ENCODE measurements at places on chromosomes 2 and 18.

GRCh38 chr2:72214429-72215143 lies 66.9 kb upstream of the CYP26B1 start:
- no peak for DNase-seq

DNA sequence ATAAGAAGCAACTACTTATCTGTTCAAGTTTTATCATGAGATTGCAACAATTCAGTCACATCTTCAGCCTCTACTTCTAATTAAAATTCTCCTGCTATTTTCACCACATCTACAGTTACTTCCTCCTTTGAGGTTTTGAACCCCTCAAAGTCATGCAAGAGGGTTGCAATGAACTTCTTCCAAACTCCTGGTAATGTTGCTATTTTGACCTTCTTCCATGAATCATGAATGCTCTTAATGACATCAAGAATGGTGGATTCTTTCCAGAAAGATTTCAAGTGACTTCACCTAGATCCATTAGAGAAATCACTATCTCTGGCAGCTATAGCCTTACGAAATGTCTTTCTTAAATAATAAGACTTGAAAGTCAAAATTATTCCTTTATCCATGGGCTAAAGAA lies 1052.8 kb upstream of the NRXN1 start:
- DNase-seq, result no peak

DNA sequence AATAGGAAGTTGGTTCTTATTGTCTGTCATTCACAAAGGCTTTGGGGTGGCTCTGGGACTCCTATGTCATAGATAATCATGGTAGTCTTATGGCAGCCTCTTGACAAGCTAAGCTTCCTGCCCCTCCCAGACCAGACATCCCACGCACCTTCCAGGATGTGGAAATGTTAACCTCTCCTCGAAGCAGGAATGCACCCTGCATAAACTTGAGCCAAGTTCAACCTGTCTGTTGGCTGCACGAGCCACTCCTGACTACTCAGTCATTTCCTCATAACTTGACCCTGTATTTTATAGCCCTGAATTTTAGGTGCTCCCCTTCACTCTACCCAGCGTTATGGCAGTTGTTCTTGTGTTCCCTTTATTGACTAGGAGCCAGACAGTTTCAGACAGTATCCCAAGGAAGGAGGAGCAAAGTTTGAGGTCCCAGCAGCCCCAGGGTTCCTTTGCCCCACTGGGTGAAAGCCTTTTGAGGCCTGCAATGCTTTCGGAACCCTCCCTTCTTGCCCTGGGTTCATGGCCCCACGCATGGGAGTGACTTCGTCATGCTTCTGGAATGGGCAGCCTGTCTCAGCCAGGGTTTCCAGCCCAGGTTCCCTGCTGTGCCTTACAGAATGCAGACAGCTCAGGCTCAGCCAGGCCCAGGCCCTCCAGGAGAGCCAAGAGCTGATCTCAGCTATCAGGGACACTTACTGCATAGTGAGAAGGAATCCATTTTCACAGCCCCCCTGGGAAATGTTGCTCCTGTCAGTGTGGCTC lies 15.6 kb upstream of the INO80C start:
- DNase-seq, result no peak

GRCh38 chr2:239619369-239619768 lies 218.5 kb upstream of the HDAC4 start:
- DNase-seq, result no peak

GRCh38 chr2:71453404-71454220 lies at the start of gene DYSF:
Gene DYSF (plus strand): TSS chr2:71453561.
- no peak for DNase-seq

GRCh38 chr2:30104307-30104706 lies 42.5 kb upstream of the YPEL5 start:
- DNase-seq, result no peak

- no peak for DNase-seq
These were observed 1.1 kb downstream of the DIPK1C start for GRCh38 chr18:74456017-74456348.

GRCh38 chr2:120419955-120420354 lies 74.0 kb downstream of the INHBB start:
- DNase-seq, result no peak

DNA sequence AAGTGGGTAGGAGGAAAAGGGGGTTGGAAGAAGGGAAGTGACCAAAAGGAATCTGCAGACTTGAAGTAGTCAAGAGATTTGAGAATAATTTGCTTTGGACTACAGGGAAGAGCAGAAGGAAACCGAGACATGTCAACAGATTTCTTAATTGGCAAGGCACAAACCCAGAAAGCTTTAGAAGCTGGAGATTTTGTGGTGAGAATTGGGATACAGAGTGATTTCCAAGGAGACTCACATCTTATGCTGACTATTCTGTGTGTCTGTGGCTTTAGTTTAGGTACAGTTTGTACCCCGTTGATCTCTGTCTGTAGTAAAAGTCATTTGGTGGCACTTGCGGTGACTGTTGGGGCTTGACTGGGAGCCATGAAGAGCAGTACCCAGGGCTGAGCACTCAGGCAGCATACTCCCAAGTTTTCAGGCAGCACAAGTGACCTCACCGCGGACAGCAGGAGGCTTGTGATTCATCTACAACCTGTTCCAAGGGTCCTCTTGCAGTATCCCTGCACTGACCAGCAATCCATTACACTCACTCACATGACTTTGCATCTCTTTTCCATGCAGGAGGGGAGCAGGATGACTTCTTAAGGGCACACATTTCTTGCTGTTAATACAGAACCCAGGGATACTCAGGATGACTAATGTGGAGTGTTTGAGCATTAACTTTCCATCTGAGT lies 97.1 kb upstream of the TNP1 start:
- DNase-seq, result no peak

DNA sequence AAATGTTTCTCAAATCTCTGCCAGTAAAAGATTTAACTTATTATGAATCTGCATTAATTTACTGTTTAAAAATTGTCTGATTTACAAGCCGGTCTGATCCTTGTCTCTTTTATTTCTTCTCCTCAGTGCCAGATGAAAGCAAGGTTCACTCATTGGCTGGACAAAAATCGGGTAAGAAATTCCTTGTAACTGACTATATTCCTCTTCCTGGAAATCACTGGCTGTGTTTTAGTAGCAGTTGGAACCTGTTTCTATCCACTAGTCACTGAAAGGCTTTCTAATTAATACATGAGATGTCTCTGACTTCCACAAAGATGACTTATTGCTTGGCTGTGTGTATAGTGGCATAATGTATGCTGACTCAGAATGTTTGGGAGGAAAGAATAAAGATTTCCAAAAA lies 436.6 kb upstream of the NRP2 start:
- no peak for DNase-seq

DNA sequence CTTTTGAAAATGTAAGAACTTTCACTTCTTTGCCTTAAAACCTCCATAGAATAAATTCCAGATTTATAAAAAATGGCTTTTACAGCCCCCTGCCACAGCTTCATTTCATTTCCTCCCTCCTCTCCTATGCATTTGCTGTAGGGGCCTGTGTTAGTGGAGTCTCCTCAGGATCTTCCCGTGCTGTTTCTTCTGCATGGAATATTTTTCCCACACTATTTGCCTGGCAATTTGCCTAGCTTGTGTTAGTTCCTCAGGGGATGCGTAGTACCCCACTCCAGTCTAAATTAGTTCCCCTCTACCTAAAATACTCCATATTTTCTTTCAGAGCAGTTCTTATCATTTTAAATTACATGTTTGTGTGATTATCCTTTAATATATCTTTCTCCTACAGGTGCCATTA lies 262.2 kb downstream of the PLCL1 start:
- DNase-seq, result no peak

DNA sequence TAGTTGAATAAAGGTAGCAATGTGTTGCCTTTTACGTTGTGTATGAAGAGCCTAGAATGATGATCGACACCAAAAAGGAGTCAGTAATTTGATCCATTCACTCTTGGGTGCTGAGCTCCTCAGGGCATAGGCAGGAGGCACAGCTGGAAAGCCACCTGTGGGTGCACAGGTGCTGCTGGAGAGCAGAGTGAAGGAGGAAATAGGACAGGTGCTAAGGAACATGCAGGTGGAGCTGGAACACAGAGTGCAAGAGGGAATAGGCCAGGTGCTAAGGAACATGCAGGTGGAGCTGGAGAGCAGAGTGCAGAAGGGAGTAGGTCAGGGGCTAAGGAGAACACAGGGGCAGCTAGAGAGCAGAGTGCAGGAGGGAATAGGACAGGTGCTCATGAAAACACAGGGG lies 86.1 kb downstream of the SH3YL1 start:
- DNase-seq, result no peak

GRCh38 chr2:241532168-241532567 lies 23.8 kb upstream of the STK25 start:
- no peak for DNase-seq

GRCh38 chr2:72092111-72092510 lies 55.6 kb downstream of the CYP26B1 start:
- DNase-seq, result no peak

- no peak for DNase-seq
These were observed 228.9 kb downstream of the BCL11A start for GRCh38 chr2:60324536-60324935.

DNA sequence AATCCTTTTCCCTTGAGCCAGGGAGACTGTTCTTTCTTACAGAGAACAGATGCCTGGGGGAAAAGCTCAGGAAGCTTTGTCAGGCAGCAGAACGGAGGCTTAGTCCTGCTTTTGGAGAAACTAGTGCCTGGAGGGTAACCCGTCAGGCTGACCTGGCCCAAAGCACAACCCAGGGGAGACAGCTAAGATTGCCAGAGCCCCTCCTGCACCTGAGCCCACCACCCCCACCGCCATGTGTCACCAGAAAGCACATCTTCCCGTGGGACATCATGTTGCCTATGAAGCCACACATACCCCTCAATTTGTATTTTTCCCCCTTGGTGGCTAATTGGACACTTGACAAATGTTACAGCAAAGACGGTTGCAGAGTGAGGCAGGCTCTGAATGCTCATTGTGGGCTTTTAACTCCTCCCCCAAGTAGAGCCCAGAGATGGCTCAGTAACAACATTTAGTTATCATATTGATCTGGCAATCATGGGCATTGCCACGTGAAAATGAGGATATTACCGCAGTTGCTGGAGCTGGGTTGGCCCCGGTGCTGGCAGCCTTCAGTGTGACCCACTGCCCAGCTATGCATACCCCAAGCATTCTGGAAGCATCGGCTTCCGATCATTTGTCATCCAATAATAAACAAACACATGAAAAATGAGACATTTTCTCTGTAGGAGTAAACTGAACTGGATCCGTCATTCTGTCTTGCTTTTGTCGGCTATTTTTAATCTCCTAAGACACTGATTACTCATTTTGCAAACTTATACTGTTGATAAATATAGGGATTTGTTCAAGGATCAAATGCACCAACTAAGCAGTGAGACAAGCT lies 229.5 kb downstream of the ATAD2B start:
- DNase-seq, result no peak

DNA sequence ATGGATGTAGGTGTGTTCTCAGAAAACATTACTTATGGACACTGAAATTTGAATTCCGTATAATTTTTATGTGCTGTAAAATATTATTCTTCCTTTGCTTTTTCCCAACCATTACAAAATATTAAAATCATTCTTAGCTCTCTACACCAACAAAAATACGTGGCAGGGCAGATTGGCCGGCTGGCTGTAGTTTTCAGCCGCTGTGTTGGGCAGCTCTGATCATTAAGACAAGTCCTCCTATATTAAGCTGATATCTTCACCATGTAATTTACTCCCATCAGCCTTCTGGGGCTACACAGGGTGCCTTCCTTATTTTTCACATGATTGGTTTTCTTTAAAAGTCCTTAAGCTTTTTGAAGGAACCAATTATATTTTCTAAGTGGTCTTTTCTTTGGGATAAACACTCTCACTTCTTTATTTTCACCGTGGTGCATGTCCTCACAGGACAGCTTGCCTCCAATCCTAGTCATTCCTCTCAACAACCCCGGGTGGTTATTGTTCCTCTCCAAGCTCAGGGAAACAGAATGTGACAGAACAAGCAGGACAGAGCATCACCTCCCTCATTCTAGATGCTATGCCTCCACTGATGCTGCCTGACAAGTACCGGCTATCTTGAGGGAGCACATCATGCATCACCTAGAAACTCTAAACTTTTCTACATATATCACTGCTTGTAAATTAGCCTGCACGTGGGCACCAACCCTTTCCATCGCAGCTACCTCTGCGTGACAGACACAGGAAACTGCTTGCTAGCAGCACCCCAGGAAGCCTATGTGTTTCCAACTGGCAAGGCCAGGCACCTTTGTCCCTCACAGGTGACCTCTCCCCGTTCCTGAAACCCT lies 362.3 kb downstream of the MYCN start:
- DNase-seq, result no peak

- DNase-seq, result peak; percentile 8
These were observed 91.5 kb upstream of the TMEFF2 start for GRCh38 chr2:192286093-192286701.

- DNase-seq, result no peak
These were observed 67.1 kb downstream of the BAZ2B start for GRCh38 chr2:159549234-159549633.

GRCh38 chr18:75530566-75531211 lies 103.2 kb upstream of the SMIM21 start:
- DNase-seq, result no peak

- DNase-seq, result no peak
These were observed 57.0 kb upstream of the ZC3H15 start for GRCh38 chr2:186429104-186429503.

DNA sequence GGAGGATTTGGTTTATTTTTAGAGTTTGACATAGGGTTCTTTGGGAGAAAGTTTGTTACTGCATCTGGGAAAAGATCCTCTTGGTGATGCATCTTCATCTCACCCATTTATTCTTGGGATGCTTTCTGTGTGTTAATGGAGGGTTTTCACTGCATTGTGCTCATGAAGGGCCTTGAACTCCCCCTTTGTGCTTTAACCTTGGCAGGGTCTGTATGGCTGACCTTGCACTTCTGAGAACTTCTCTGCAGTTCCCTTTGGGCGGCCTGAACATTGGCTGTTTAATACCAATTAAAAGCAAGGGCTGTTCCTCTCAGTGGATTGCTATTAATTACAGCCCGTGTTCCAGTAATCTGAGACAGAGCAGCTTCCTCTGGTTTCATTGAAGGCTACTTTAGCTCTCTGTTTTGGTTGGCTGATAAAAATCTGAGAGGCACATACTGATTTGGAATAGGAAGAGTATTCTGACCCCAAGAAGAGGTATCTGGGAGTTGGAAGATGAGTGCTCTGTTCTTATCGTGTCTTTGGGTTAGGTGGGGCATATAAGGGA lies 37.5 kb downstream of the FMNL2 start:
- DNase-seq, result no peak

DNA sequence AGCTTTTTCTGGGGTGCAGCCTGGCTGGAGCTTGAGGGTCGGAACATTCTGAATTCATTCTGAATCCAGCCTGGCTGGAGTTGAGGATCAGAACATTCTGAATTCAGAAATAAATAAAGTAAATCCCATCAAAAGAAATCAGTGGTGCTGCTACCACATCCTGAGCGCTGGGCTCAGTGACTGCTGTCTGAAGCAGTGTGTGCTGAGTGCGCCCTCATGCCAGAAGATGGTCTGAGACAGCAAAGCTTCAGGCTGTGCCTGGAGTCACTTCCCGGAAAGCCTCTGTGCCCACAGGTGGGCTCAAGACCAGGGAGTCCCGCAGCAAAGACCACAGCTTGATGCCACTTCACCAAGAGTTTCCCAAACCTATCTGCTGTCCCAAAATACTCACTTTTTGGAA lies 187.9 kb downstream of the VAPA start:
- DNase-seq, result no peak

GRCh38 chr18:13623348-13623747 lies 103.0 kb downstream of the FAM210A start:
- DNase-seq, result no peak

- no peak for DNase-seq
These were observed 447.7 kb upstream of the FANCL start for GRCh38 chr2:58688813-58689212.

GRCh38 chr18:33700513-33700976 lies 122.5 kb downstream of the ASXL3 start:
- no peak for DNase-seq
